Immature natural killer cell (primary cell): ENCODE measurements at places on chromosomes 12 and 14.

DNA sequence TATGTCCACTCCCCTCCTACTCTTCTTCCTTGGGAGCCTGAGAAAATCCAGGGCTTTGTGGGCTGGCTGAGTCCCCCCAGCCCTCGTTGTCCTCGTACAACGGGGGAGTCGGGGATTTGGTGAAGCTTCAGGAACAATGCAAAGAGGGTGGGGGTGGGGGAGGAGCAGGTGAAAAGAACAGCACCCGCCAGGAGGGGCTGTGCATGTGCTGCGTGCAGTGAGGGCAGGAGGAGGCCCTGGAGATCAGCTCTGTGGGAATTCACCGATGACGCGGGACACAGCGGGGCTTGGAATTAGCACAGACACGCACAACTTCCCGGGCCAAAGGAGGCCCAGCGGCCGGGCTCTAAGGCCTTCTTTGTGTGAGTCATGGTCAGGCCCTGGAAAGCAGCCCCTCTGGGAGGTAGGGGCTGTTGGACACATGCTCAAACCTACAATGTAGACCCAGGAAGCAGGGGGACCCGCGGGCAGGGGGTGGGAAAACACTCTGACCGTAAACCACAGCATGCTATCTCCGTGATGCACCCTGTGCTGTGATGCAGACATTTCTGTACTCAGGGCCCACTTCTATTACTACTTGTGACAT lies 32.8 kb downstream of the RBM19 start:
- DNase-seq, result no peak

- no peak for DNase-seq
Measured at GRCh38 chr12:52015532-52016041, 8.8 kb downstream of the TAMALIN start.

GRCh38 chr14:89469210-89470198 lies 52.5 kb upstream of the FOXN3 start:
- no peak for DNase-seq

GRCh38 chr12:76764856-76765255 lies 941 bp downstream of the ZDHHC17 start:
- DNase-seq, result no peak

DNA sequence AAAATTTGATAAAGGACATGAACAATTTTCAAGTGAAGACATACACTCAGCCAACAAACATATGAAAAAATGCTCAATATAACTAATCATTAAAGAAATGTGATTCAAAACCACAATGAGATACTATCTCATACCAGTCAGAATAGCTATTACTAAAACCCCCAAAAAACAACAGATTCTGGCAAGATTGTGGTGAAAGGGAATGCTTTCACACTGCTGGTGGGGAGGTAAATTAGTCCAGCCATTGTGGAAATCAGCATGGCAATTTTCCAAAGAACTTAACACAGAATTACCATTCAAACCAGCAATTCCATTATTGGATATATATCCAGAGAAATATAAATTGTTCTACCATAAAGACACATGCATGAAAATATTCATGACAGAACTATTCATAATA lies 18.7 kb upstream of the TAS2R14 start:
- no peak for DNase-seq

- peak; percentile 25 for DNase-seq
Measured at GRCh38 chr12:126874427-126875026, 1392.4 kb upstream of the TMEM132C start.

DNA sequence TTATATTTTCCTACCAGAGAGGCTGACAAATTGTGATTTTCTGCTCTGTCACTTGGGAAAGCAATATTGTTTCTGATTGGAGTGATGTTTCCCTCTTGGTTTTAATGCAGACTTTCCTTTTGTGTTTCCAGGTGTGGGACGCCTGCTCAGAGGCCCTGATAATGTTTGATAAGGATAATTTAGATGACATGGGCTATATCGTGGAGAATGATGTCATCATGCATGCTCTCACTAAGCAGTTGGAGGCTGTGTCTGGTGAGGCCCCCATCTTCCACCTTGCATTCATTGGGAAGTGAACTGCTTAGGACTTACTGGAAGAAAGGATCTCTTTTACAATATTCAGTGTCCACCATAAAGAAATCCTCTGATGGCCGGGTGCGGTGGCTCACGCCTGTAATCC lies 5.6 kb downstream of the COQ6 start:
- no peak for DNase-seq

- peak; percentile 21 for DNase-seq
Measured at GRCh38 chr14:34628681-34629135, 1.2 kb downstream of the SNX6 start.

GRCh38 chr12:120620624-120621023 lies 19.8 kb upstream of the CABP1 start:
- no peak for DNase-seq

DNA sequence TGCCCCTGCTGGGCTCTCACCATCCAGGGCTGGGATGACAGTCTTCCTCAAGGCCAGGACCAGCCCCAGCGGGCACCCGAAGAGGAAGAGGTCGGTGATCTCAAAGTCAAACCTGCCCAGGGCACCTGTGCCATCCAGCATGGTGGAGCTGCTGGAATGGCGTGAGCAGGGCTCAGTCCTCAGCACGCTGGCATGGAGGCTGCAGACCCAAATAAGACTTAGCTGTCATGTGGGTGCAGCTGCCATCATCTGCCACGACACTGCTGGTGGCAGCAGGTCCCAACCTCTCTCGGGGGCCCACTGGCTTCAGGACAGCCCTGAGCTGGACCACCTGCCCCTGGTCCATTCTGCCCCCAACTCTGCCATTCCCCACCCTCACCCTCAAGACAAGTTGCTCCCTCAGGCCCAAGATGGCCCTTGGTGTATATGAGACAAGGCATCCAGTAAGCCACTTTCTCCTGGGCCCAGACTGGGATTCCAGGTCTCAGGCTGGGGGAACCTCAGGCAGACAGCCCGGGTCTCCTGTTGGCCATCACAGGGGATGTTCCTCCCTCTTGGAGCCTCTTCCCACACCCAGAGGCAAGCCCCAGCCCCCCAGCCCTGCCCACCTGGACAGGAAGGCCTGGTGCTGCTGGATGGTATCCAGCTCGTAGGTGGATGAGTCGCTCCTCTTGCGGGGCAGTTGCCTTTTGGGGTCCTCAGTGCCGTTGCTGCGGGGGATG lies 14.5 kb downstream of the ARL6IP4 start:
- no peak for DNase-seq

DNA sequence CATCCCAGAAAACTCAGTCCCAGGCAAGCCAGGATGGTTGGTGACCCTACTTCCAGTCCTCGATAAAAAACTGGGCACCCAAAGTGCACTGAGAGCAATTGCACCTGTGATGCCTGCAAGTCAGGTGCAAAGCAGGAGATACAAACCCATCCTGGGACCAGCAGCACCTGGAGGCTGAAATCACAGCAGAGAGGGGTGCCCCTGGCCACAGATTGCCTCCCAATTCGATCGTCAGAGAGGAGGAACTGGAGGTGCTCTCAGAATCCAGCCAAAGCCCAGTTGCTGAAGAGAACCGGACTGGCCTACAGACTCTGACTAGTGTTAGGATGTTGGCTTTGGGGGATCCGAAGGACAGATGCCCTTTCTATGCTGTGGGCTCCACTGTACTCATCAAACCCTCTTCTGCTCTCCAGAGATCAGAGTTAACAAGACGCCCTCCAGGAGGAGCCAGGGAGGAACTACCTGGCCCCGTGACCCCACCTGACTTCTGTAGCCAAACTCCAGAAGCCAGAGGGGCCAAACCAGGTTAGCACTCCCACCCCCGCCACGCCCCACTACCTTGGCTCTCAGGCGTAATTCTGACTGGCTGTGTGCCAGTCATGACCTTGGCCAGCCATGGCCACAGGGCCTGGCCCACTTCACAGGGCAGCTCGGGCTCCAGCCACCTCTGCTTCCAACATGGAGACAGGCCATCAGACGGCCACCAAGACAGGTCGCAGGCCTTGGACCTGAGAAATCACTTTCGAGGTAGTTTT lies 284.5 kb upstream of the RTL1 start:
- DNase-seq, result no peak

- no peak for DNase-seq
Measured at GRCh38 chr14:71063351-71063750, 156.1 kb downstream of the PCNX1 start.

GRCh38 chr12:107564946-107565345 lies 120.7 kb upstream of the PWP1 start:
- DNase-seq, result peak; percentile 7

GRCh38 chr14:68491793-68492192 lies 301.1 kb downstream of the ZFP36L1 start:
- no peak for DNase-seq

DNA sequence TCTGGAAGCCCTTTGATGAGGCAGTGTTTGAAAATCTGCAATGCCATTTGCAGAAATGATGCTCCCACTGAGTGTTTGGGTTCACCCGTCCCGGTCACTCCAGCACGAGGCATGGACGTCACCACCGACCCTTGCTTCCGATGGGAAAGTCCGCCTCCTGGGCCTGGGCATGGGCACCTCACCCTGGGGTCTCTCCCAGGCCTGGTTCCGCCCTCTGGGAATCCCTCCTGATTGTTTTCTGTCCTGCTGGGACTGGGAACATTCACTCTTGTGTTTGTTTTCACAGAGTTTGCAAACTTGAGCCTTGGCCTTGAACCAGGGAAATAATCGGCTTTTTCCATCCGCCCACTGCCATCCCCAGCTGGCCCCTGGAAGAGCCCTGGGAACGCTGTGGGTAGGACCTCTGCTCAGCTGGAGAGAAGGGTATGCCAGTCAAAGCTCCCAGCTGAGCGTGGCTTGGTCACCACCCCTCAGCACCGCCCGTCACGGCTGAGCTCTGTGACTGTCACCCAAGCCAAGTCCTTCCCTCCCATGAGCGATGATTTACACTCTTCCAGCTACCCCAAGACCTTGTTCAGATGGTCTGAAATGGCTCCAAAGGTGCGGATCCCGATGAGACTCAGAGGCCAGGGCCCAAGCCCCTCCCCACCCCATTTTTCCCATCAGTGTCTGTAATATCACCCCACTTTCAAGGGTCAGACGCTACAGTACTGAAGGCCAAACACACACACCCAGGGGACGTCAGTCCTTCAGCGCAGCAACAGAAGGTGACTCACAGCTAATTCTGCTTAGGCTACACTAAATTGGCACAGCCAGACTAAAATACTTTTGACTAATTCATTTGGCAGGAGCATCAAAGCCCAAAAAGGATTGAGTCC lies 34.1 kb upstream of the FZD10 start:
- DNase-seq, result no peak

GRCh38 chr12:132083614-132083940 lies 60.5 kb downstream of the DDX51 start:
- DNase-seq, result no peak

DNA sequence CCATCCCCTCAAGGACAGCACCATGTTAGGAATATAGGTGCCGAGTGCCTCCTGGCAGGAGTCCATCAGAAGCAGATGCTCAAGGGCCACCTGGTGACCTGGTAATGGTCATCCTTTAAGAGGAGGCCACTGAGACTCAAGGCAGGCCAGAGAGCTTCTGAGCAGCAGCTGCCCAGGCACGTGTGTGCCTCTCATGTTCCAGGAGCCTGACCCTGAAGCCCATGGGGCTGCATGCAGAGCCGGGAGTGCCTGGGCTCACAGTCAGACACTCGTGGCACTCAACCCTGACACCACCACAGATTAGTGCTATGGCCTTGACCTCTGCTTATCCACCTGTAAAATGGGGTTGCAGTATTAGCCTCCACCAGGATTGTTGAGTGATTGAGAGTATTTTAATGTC lies 45.6 kb downstream of the C14orf132 start:
- DNase-seq, result no peak

- DNase-seq, result no peak
Measured at GRCh38 chr14:84927096-84927827, 602.7 kb upstream of the FLRT2 start.

DNA sequence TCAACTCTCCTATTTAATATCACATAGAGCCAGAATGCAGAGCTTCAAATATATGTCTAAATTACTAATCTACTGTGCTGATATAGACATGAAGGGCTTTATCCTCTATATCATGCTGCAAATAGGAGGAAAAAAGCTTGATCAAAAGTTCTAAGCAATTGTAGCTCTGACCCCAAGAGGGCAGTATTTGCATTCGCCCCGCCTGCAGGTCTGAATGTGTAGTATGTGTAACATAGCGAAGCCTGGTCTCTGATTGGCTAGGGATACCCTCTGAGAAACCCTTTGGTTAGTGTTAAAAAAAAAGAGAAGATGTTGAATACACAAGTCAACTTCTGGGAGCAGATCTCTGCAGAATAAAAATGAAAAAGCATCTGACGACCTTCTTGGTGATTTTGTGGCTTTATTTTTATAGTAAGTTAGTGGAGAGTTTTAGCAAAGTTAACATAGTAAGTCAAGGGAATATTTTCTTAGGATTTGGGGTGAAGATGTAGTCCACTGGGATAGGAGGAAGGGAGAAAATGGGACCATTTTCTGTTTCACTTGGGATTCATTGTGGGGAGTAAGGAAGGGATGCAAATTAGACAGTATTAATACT lies 151.6 kb upstream of the OR4E1 start:
- DNase-seq, result no peak

- DNase-seq, result no peak
Measured at GRCh38 chr14:74456684-74457564, 30.9 kb upstream of the SYNDIG1L start.

GRCh38 chr12:82912406-82912805 lies 225.7 kb downstream of the TMTC2 start:
- no peak for DNase-seq

DNA sequence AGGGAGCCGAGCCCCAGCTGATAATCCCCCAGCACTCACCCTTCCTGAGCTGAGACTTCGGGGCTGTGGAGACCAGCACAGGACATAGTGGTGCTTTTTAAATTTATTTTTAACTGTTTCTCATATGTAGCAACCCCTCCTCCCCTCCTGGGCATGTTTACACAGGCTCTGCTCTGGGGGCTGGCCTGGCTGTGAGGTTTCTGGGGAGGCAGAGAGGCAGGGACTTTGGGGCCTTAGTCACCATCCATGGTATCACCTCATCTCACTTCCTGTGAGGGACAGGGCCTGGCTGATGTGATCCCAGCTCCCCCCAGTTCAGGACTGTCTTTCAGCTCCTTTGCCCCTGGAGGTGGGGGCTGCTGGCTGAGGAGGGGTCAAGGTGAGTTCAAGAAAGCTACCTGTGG lies 20.4 kb downstream of the VASH1 start:
- no peak for DNase-seq

DNA sequence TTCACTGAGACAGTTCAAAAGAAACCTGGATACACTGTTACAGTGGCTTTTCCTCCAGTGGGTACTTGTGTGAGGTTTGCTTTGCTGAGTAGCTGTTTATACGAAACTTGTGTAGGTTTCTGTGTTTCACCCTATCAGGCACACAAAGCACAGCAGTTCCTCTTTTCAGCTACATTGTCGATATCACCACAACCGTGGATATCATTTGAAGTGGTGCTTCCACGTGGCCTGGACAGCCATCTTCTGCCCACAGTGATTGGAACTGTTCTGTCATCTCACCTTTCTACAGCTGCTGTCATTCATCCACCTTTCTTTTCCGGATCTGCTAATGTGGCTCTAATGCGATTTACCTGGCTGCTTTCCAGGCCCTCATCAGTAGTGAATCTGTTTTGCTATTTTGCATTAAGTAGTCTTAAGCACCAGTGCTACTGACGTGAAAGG lies 368.8 kb downstream of the SYT1 start:
- DNase-seq, result no peak
